ENCODE measurements at places on chromosomes 4 and X. TPM values are rescaled to one million over a fixed set of nuclear protein-coding genes. Genes with fewer than 3 reads are reported as not detected.

EGFL6 gene
- not detected for total RNA-seq

SLC39A8 gene
- 5.0 TPM for total RNA-seq

TIGD4 gene
- 0.10 TPM for total RNA-seq

DDIT4L gene
- 0.37 TPM for total RNA-seq

MBNL3 gene
- total RNA-seq = 31.4 TPM

SLC7A11 gene
- total RNA-seq = 0.20 TPM

GPR82 gene
- 0.27 TPM for total RNA-seq

JCHAIN gene
- total RNA-seq = 7.0 TPM

CLIC2 gene
- total RNA-seq = 13.6 TPM

VGLL1 gene
- not detected for total RNA-seq

GRID2 gene
- 0.40 TPM for total RNA-seq

KLKB1 gene
- total RNA-seq = 1.1 TPM

CT45A2 gene
- total RNA-seq = not detected

HGFAC gene
- total RNA-seq = 0.67 TPM

CXXC4 gene
- 5.0 TPM for total RNA-seq

HAND2 gene
- 180 TPM for total RNA-seq

FGF13 gene
- total RNA-seq = 0.59 TPM

UGT2A1 gene
- not detected for total RNA-seq

VSIG4 gene
- total RNA-seq = 42.1 TPM

FAM9B gene
- total RNA-seq = not detected

STARD8 gene
- 10.5 TPM for total RNA-seq

WDR17 gene
- total RNA-seq = 0.25 TPM

BRS3 gene
- not detected for total RNA-seq

CYSLTR1 gene
- total RNA-seq = 1.6 TPM

C4orf50 gene
- total RNA-seq = 0.02 TPM

MSANTD1 gene
- 0.45 TPM for total RNA-seq

ZMAT1 gene
- 4.5 TPM for total RNA-seq

GAGE12E gene
- not detected for total RNA-seq

DMP1 gene
- total RNA-seq = not detected

CPE gene
- 64.3 TPM for total RNA-seq

LRRC66 gene
- total RNA-seq = 0.27 TPM

G6PD gene
- total RNA-seq = 10.4 TPM

SYP gene
- 1.5 TPM for total RNA-seq

CTAG2 gene
- total RNA-seq = not detected

NPNT gene
- total RNA-seq = 4.9 TPM

C4orf36 gene
- 1.1 TPM for total RNA-seq

NHS gene
- total RNA-seq = 1.9 TPM

GYPE gene
- 0.35 TPM for total RNA-seq

TEX13C gene
- not detected for total RNA-seq

OGT gene
- total RNA-seq = 96.4 TPM

AMMECR1 gene
- 1.7 TPM for total RNA-seq

SLC16A2 gene
- 6.7 TPM for total RNA-seq

MAP3K15 gene
- total RNA-seq = not detected

ZDHHC15 gene
- total RNA-seq = 3.5 TPM

ZNF732 gene
- total RNA-seq = not detected

GAGE12F gene
- not detected for total RNA-seq

JAKMIP1 gene
- total RNA-seq = not detected

TMPRSS11A gene
- not detected for total RNA-seq

FDCSP gene
- total RNA-seq = not detected

SOWAHD gene
- 0.32 TPM for total RNA-seq

CRMP1 gene
- 1.3 TPM for total RNA-seq

PCDH19 gene
- total RNA-seq = 0.84 TPM

Data from left ventricle myocardium superior (tissue), 1 donor.